ENCODE measurements at places on chromosomes 5 and 9.
A peak's percentile ranks its signal among the peaks of the same experiment; 100 is the strongest.

- no peaks in the 10 kb centered on the region for H3K27me3 ChIP-seq
- H3K36me3 ChIP-seq = no peaks in the 10 kb centered on the region
- no peak overlapping the region for H3K27ac ChIP-seq
- DNase-seq = no peak
- H3K4me1 ChIP-seq = peaks cover 4% of the 10 kb centered on the region
Observed at GRCh38 chr9:93155716-93156474, 21.8 kb upstream of the NINJ1 start.

DNA sequence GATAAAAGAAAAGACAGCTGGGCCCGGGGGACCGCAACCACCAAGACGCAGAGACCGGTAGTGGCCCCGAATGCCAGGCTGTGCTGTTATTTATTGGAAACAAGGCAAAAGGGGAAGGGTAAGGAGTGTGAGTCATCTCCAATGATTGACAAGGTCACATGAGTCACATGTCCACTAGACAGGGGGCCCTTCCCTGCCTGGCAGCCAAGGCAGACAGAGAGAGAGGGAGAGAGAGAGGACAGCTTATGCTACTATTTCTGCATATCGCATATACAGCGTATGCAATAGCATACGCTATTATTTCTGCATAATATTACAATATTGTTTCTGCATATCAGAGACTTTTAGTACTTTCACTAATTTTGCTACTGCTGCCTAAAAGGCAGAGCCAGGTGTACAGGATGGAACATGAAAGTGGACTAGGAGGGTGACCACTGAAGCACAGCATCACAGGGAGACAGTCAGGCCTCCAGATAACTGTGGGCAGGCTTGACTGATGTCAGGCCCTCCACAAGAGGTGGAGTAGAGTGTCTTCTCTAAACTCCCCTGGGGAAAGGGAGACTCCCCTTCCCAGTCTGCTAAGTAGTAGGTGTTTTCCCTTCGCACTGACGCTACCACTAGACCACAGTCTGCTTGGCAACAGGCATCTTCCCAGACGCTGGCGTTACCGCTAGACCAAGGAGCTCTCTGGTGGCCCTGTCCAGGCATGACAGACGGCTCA is 50.3 kb downstream of the RFX3 start:
- no peak overlapping the region for H3K4me3 ChIP-seq
- H3K27ac ChIP-seq = no peak overlapping the region
- DNase-seq = no peak
- H3K4me1 ChIP-seq = no peaks in the 10 kb centered on the region

DNA sequence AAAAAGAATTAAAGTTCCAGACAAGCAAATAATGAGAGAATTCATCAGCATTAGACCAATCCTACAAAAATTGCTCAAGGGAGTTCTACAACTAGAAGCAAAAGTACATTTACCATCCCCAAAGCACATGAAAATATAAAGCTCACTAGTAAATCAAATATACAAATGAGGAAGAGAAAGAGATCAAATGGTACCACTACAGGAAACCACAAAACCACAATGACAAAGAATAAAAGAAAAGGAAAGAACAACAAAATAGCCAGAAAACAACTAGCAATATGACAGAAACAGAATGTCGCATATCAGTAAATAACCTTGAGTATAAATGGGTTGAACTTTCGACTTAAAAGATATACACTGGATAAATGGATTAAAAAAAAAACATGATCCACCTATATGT is 739.0 kb downstream of the DTWD2 start:
- no peaks in the 10 kb centered on the region for H3K4me1 ChIP-seq
- no peak for DNase-seq
- no peaks in the 10 kb centered on the region for H3K27me3 ChIP-seq
- no peaks in the 10 kb centered on the region for H3K36me3 ChIP-seq
- no peak overlapping the region for H3K27ac ChIP-seq

- H3K4me1 ChIP-seq = no peaks in the 10 kb centered on the region
- no peak overlapping the region for H3K27ac ChIP-seq
- H3K4me3 ChIP-seq = no peak overlapping the region
- no peak for DNase-seq
- H3K36me3 ChIP-seq = no peaks in the 10 kb centered on the region
- no peaks in the 10 kb centered on the region for H3K27me3 ChIP-seq
Observed at GRCh38 chr9:133713960-133714495, 24.1 kb downstream of the SARDH start.

- no peaks in the 10 kb centered on the region for H3K4me1 ChIP-seq
- no peak overlapping the region for H3K4me3 ChIP-seq
- H3K27me3 ChIP-seq = no peaks in the 10 kb centered on the region
- no peak overlapping the region for H3K27ac ChIP-seq
- no peaks in the 10 kb centered on the region for H3K36me3 ChIP-seq
Observed at GRCh38 chr9:19223724-19224123, 6.8 kb upstream of the DENND4C start.

DNA sequence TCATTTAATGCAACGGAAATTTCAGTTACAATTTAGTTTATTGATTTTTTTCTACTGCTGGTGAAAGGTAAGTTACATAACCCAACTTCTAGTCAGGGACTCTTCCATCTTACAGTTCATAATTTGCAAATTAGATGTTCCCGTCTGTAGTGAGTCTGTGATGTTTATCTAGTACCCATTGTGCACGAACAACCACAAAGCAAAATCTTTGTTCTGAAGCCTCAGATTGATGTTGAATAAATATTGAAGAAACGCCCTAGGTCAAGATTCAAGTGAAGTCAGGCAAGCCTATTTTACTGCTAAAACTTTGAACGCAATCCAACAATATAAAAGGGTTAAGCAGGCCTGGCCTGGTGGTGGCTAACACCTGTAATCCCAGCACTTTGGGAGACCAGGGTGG is 43.1 kb downstream of the BASP1 start:
- H3K4me3 ChIP-seq = no peak overlapping the region
- no peaks in the 10 kb centered on the region for H3K4me1 ChIP-seq
- no peak overlapping the region for H3K27ac ChIP-seq
- no peak for DNase-seq
- H3K36me3 ChIP-seq = no peaks in the 10 kb centered on the region
- H3K27me3 ChIP-seq = no peaks in the 10 kb centered on the region

GRCh38 chr5:95261437-95262175 is 23.3 kb downstream of the MCTP1 start:
- no peaks in the 10 kb centered on the region for H3K36me3 ChIP-seq
- no peaks in the 10 kb centered on the region for H3K27me3 ChIP-seq
- H3K27ac ChIP-seq = no peak overlapping the region
- H3K4me1 ChIP-seq = no peaks in the 10 kb centered on the region
- H3K4me3 ChIP-seq = no peak overlapping the region

DNA sequence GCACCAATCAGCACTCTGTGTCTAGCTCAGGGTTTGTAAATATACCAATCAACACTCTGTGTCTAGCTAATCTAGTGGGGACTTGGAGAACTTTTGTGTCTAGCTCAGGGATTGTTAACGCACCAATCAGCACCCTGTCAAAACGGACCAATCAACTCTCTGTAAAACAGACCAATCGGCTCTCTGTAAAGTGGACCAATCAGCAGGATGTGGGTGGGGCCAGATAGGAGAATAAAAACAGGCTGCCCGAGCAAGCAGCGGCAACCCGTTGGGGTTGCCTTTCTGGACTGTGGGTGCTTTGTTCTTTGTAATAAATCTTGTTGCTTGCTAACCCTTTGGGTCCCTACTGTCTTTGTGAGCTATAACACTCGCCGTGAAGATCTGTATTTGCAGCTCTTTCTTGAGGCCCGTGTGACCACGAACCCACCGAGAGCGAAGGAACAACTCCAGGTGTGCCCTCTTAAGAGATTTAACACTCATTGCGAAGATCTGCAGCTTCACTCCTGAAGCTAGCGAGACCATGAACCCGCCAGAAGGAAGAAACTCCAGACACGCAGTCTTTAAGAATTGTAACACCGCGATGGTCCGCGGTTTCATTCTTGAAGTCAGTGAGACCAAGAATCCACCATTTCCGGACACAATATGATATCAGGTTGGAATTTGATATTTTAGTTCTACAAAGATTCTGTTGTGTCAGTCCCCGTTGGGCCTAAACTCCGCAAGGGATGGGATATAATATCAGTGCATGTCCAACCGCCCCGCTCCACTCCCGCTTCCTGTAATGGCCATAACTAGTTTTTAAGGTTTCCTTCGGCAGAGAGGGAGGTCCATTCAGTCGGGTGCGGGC is 740 bp upstream of the TRMT10B start:
- DNase-seq = no peak
- peaks cover 9% of the 10 kb centered on the region for H3K4me1 ChIP-seq
- H3K27ac ChIP-seq = peak overlapping the region; percentile 90
- H3K4me3 ChIP-seq = peak overlapping the region; percentile 70
- no peaks in the 10 kb centered on the region for H3K27me3 ChIP-seq

DNA sequence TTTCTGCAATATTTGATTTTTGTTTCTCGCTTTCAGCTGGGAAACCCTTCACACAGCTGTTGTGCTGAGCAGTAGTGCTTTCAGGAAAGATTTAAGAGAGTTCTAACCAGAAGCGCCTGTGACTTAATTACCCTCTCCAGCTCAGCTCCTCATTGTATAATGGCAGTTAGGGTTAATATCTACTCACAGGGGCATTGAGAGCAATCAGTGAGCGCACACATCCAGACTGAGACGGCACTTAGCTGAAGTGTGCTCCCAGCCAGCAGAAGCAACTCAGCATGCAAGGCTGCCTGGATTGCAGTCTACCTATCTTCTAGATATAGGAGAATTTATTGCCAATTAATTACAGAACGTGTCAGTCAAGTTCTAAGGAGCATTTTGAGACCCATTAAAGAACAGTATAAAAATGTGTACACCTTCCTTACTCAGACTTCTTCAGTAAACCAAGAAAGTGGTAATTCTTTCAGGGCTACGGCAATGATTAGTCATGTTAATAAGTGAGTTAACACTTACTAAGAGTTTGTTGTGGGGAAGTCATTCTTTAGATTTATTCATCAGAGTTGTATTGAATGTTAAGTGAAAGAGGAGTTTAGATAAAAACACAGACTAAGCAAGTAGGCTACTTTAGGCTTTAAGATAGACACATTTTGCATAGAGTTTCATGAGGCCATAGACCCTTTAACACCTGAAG is 111.7 kb upstream of the PCAT7 start:
- DNase-seq = no peak
- H3K4me1 ChIP-seq = no peaks in the 10 kb centered on the region
- no peak overlapping the region for H3K4me3 ChIP-seq
- no peak overlapping the region for H3K27ac ChIP-seq
- peaks cover 14% of the 10 kb centered on the region for H3K36me3 ChIP-seq

GRCh38 chr5:16550316-16550952 is 66.4 kb downstream of the RETREG1 start:
- no peak overlapping the region for H3K27ac ChIP-seq
- no peak overlapping the region for H3K4me3 ChIP-seq
- no peaks in the 10 kb centered on the region for H3K27me3 ChIP-seq
- no peaks in the 10 kb centered on the region for H3K36me3 ChIP-seq

GRCh38 chr9:135667463-135668001 is 4.4 kb downstream of the LCN9 start:
- H3K27ac ChIP-seq = no peak overlapping the region
- H3K27me3 ChIP-seq = no peaks in the 10 kb centered on the region
- H3K36me3 ChIP-seq = no peaks in the 10 kb centered on the region
- H3K4me3 ChIP-seq = no peak overlapping the region

DNA sequence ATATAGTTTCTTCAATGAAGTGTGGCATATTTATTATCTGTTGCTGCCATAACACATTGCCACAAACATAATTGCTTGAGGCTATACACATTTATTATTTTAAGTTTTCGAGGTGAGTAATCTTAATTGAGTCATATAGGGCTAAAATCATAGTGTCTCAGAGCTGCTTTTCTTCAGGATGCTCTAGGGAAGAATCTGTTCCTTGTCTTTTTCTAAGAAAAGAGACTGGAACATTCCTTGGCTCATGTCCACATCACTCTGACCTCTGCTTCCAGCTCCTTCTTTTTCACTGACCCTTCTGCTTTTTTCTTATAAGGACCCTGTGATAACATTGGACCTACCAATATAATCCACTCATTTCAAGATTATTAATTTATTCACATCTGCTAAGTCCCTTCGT is 632.4 kb upstream of the TYRP1 start:
- H3K4me1 ChIP-seq = no peaks in the 10 kb centered on the region
- no peaks in the 10 kb centered on the region for H3K27me3 ChIP-seq
- H3K36me3 ChIP-seq = no peaks in the 10 kb centered on the region

DNA sequence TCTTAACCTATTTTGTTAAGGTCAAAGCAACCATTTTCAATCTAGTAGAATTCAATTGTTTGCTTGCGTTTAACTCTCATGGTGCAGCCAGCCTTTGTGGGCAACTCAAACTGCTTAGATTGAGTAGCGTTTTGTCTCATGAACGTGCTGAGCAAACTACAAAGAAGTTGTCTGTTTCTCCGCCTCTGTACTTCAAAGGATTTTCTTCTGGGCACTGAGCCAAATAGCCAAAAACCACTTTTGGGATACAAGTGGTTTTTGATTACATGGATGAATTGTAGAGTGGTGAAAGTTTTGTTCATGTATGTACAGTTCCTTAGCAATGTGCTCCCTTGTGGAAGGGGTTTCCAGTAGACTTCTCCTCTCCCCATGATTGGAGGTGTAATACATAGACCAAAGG is 122.9 kb downstream of the CFAP90 start:
- H3K36me3 ChIP-seq = no peaks in the 10 kb centered on the region
- no peak for DNase-seq
- H3K27ac ChIP-seq = no peak overlapping the region
- H3K27me3 ChIP-seq = no peaks in the 10 kb centered on the region
- H3K4me3 ChIP-seq = no peak overlapping the region

- H3K4me1 ChIP-seq = no peaks in the 10 kb centered on the region
- no peak for DNase-seq
- no peak overlapping the region for H3K27ac ChIP-seq
- no peaks in the 10 kb centered on the region for H3K27me3 ChIP-seq
Observed at GRCh38 chr5:15943487-15943886, 236.1 kb downstream of the MARCHF11 start.

DNA sequence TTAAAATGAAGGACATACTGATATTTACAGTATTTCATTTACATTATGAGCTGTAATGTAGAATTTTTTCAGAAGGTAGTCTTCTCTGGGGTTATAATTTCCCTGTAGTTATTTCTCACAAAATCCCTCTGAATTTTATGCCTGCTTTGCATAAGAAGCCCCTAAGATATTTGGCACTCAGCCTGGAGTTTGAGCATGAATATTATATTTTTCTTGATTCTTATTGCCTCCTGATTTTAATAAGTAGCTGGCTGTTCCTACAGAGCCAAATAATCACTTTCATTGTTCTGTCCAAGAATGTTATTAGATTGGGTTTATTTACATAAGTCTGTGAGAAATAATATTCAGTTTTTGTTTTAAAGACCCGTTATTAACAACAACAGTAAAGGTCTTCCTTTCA is 195.0 kb downstream of the FER start:
- no peak overlapping the region for H3K27ac ChIP-seq
- no peak for DNase-seq
- no peak overlapping the region for H3K4me3 ChIP-seq
- H3K27me3 ChIP-seq = no peaks in the 10 kb centered on the region
- H3K4me1 ChIP-seq = no peaks in the 10 kb centered on the region

GRCh38 chr5:157603333-157604190 is 28.0 kb upstream of the ADAM19 start:
- no peaks in the 10 kb centered on the region for H3K4me1 ChIP-seq
- H3K36me3 ChIP-seq = no peaks in the 10 kb centered on the region
- no peak overlapping the region for H3K27ac ChIP-seq
- no peak for DNase-seq
- no peak overlapping the region for H3K4me3 ChIP-seq
